Muscle of arm (tissue), 14 donors: ENCODE measurements at places on chromosomes 5 and 9. TPM values are rescaled to one million over a fixed set of nuclear protein-coding genes. Genes with fewer than 3 reads are reported as not detected.

The GDNF gene
- 5.2 TPM for polyA plus RNA-seq

The ACER2 gene
- polyA plus RNA-seq: 1.5 TPM

The LMX1B gene
- 1.9 TPM for polyA plus RNA-seq

The RGS3 gene
- polyA plus RNA-seq: 43.6 TPM

The IL5 gene
- polyA plus RNA-seq: 0.47 TPM

The CXXC5 gene
- 102 TPM for polyA plus RNA-seq

The MYO10 gene
- polyA plus RNA-seq: 35.6 TPM

The IFNA8 gene
- not detected for polyA plus RNA-seq

The ADGRD2 gene
- 0.20 TPM for polyA plus RNA-seq

The N4BP3 gene
- polyA plus RNA-seq: 19.8 TPM

The CSF1R gene
- 20.3 TPM for polyA plus RNA-seq

The TMEM171 gene
- polyA plus RNA-seq: 0.99 TPM

The CD74 gene
- 69.5 TPM for polyA plus RNA-seq

The MXD3 gene
- polyA plus RNA-seq: 15.8 TPM

The FLT4 gene
- 7.7 TPM for polyA plus RNA-seq

DNA sequence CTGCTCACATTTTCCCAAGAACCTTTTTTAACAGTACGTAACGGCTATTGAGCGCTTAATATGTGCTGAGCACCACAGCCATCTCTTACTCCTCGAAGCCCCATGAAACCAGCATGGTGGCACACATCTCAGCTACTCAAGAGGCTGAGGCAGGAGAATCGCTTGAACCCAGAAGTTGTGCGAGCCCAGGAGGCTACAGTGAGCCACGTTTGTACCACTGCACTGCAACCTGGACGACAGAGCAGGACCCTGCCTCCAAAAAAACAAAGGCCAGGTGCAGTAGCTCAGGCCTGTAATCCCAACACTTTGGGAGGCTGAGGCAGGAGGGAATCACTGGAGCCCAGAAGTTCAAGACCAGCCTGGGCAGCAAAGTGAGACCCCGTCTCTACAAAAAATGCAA, 28.2 kb downstream of the AQP7 start:
- no peak for DNase-seq

DNA sequence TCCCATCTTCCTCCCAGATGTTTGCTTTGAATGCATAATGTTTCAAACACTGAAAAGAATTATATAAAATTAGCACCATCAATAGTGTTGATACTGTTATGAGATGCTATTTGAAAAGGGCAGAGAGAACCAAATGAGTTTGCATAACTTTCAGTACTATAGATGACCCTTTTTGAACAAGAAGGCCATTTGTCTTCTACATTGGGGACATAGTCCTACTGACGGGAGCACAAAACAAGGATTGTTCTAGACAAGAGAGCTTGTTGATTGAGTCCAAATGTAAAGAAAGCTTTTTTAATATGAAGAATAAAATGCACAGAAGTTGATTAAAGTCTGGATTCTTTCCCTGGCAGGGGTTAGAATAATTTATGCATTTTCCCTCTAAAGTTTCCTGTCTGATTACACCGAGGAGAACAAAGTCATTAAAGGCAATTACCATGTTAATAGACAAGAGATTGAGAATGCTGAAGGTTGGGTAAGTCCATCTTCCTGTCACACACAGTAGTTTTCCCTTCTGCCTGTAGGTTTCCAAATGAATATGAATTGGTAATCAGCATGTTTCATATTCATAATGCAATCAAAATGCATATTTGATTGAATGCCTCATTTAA, 32.8 kb upstream of the ADCY2 start:
- DNase-seq: no peak

GRCh38 chr9:35172878-35173277, 11.1 kb downstream of the UNC13B start:
- no peak for DNase-seq

- DNase-seq: peak; percentile 5
Measured at GRCh38 chr5:120873083-120873482, 409.0 kb downstream of the PRR16 start.

GRCh38 chr9:104864675-104865104, 63.3 kb downstream of the ABCA1 start:
- DNase-seq: no peak

- no peak for DNase-seq
Measured at GRCh38 chr5:14523243-14524034, 58.2 kb upstream of the OTULINL start.

- DNase-seq: peak; percentile 86
Measured at GRCh38 chr5:158461240-158461854, 602.4 kb upstream of the CLINT1 start.

- no peak for DNase-seq
Measured at GRCh38 chr5:108703313-108703712, 44.4 kb upstream of the FER start.

DNA sequence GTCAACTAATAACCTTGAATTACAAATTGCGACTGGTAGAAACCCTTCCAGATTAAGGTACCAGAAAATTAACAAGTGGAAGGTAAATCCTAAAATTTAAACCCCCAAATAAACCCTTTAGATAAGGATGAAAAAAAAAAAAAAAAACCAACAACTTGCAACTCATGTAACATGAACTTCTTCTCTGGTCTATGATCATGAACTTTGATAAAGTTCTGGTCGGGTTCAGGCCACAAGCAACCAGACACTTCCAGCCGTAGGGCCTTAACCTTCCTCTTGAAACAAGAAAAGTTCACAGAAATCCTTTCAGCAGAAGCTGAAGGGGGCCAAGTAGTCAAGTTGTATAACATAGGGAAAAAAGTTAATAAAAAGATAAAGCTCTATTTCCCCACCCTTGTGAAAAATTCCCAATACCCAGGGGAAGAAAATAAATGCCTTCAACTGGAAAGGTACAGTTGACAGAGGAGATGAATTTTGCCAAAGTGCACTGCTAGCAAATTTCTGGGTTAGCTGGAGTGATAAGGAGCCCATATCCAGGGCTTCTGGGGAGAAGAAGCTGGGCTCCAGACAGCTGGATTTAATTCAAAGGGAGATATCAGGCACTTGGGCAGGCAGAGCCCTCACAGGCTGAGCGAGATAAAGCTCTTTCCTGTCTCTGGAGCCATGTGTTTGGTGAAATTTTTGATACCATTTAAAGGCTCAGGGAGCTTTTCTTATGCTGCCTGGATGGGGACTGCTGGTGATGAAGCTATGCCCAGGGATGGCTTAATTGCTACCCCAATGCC, 234.2 kb upstream of the PANK3 start:
- no peak for DNase-seq

DNA sequence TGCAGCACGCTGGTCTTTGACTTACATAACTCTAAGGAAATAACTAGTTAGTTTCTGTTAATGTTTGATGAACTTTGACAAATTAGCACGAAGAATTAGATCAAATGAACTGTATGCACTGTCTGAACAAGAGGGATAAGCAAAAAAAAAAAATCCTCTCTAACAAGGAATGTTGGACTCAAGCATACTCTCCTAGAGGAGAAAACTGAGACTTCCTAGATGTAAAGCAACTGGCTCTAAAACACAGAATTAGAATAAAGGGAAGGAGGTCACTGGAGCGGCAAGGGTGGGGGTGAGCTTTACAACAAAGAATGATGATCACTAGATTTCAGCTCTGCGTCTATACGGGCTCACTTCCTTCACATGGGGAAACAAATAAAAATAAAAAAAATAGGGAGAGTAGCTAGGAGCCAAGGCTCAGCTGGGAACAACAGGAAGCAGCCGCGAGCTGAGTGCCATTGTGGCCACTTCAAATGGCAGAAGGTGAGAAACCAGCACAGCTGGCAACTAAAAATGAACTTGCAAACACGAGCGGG, 48.7 kb upstream of the CEMIP2 start:
- no peak for DNase-seq

GRCh38 chr9:130234340-130235260, 31.0 kb upstream of the HMCN2 start:
- no peak for DNase-seq

GRCh38 chr9:98081477-98082219, 25.1 kb downstream of the NANS start:
- DNase-seq: no peak

- DNase-seq: no peak
Measured at GRCh38 chr9:2411459-2412215, 209.9 kb upstream of the VLDLR start.

DNA sequence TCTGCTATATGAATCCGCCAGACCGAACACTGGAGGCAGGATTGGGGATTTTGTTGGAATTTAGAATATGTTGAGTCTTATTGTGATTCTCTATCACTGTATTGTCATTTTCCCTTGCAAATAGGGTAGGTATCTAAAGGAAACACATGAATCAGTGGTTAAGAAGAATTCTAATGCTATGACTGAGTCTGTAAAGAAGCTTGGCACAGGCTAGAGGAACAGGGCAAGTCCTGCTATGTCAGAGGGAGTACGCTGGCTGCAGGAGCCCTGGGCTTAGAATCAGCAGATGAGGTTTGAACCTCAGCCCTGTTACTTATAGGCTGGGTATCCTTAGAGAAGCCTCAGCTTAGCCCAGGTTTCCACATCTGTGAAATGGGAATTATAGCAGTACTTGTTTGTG, 198.1 kb downstream of the NR3C1 start:
- no peak for DNase-seq

DNA sequence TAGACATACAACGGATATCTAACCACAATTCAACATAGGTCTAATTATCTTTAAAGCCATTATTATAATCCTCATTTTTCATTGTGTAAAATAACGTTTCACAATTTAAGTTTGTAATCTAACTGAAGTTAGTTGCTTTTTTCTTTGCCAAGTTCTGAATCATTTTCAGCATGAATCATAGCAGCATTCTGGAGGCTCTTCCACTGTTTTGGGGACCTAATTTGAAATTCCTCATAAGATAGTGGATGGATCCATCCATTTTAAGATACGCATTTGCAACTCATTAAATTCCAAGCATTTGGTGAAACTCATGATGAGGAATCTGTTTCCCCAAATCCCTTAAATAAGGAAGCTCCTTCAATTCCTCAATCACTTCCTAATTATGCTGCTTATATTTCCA, 447.1 kb upstream of the CDH10 start:
- no peak for DNase-seq

DNA sequence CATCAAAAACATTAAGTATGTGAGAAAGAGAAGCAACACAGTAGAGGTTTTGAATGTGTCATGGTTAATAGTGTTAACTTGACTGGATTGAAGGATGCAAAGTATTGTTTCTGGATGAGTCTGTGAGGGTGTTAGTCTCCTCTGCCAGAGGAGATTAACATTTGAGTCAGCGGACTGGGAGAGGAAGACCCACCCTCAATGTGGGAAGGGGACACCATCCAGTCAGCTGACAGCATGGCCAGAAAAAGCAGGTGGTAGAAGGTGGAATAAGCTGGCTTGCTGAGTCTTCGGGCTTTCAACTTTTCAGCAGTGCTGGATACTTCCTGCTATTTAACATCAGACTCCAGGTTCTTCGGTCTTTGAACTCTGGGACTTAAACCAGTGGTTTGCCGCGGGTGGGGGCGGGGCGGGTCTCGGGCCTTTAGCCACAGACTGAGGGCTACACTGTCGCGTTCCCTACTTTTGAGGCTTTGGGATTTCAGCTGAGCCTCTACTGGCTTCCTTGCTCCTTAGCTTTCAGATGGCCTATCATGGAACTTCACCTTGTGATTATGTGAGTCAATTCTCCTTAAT, 309.9 kb upstream of the ST8SIA4 start:
- DNase-seq: no peak

GRCh38 chr5:69484891-69485290, 7.7 kb upstream of the OCLN start:
- no peak for DNase-seq

- peak; percentile 25 for DNase-seq
Measured at GRCh38 chr5:10789021-10789420, 28.0 kb upstream of the DAP start.

- DNase-seq: no peak
Measured at GRCh38 chr5:10503997-10504793, 59.7 kb upstream of the ANKRD33B start.

DNA sequence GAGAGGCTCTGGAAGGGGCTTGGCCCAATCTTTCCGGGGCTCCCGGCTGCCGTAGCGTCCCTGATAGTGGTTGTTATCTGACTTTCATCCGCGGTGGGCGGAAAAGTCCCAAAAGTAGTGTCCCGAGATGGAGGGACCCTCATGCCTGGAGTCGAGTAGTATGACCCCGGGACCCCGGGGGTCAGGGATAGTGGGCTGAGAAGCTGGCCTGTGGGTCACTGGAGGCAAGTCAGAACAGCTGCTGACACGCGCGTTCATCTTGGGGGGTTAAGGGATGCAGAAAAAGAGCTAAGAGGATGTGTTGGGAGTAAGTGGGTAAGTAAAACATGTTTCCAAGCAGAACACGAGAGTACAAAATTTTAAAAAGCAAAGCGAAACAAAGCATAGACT, 123.4 kb downstream of the TMEM161B start:
- DNase-seq: no peak

GRCh38 chr9:69090946-69091345, 55.4 kb downstream of the FXN start:
- DNase-seq: no peak

DNA sequence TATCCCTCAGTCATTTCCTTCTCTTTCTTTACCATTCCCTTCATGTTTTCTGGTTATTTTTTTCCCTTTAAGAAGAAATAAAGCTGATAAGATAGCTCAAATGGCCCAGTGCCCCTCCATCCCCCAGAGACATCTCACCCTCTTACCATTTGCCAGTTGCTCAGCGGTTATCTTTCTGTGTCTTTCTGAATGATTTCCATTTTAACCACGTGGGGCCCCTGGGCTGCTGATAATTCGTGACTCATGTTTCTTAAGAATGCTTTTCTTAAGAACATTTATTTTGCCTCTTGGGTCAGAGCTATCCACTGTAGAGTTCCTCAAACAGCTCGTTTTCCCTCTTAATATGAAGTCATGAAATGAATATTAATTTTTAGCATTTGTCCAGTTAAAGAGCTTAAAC, 147.8 kb downstream of the MAST4 start:
- DNase-seq: no peak

DNA sequence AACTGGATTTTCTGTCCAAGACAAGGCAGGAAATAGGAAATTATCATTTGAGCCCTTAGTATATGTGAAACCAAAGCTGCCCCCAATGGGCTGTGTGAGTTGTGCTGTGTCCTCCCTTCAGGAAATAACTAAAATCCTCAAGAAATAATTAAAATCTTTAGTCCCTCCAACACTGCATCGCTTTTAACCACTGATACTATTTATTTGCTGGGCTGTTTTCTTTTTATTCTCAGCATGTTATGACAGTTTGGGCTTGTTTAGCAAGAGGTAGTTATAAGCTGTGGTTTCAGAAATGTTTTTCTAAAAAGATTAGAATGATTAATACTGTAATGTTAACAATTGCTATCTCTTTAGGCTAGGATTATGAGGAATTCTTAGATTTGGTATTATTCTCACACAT, 187.0 kb upstream of the KCNN2 start:
- DNase-seq: no peak

DNA sequence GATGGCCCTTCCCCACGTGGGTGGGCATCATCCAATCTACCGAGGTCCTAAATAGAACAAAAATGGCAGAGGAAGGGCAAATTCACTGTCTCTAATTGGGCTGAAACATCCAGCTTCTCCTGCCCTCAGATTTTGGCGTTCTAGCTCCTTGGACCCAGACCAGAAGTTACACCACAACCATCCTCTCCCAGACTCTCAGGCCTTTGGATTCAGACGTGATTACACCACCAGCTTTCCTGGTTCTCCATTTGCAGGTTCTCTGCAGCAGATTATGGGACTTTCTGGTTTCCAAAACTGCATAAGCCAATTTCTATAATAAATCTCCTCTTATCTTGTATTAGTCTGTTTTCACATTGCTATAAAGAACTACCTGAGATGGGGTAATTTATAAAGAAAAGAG, 73.6 kb upstream of the STARD4 start:
- DNase-seq: no peak
